ENCODE measurements at places on chromosomes 11 and 22.
A peak's percentile ranks its signal among the peaks of the same experiment; 100 is the strongest.

DNA sequence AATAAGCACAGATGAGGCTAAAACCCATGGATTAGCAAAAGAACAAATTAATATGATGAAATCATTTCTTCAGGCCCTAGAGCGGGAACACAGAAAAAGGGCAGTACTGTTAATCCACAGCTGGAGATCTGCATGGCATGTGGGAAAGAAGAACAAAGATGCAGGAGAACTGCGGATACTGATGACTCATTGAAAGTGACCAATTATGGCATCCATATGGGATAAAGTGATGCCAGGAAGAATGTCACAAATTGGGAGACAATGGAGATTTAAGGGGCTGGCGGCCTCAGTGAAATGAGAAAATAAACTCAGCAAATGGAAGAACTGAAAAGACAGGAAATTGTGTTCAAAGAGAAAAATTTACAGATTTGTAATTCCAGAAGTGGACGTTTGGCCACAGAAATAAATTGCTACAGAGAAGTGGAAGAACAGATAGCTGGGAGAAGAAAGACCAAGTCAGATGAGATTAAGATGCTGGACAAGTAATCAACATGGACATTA lies 39.4 kb downstream of the SIK3 start:
- no peak for DNase-seq

- DNase-seq: no peak
Measured at GRCh38 chr11:106208760-106209159, 131.3 kb downstream of the AASDHPPT start.

DNA sequence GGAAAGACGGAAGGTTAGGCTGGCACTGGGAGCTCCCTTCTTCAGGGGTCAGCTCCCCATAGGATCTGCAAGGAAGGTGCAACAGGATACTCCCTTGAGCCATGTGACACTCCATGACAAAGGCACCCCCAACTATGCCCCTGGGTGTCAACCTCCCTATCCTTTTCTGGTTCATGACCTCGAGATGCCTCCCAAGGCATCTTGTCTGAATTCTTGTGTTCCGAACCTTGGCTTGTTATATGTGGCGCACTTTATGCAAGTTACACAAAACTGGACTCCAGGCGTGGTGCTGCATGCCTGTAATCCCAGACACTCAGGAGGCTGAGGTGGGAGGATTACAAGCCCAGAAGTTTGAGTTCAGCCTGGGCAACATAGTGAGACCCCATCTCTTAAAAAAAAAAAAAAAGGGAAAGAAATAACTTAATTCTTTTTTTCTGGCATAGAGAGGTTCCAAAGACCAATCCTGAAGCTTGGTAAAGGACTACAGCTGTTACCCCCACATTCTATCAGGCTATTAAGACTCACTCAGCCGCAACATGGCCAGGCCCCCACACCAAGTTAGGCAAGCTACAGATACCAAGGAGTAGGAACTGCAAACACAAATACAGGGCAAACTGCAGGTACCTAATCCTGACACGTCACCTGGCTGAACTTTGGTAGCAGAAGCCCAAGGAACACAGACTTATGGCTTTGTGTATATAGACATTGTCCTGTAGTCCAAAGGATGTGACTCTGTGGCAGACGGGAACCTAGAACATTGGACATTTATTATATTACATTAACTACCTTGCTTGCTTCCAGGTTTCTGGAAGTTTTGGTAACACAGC lies 1.4 kb downstream of the C11orf24 start:
- no peak for DNase-seq

GRCh38 chr11:39145346-39145745 lies 2314.1 kb downstream of the LRRC4C start:
- DNase-seq: no peak

GRCh38 chr22:47369020-47369419 lies 606.6 kb downstream of the TBC1D22A start:
- no peak for DNase-seq

DNA sequence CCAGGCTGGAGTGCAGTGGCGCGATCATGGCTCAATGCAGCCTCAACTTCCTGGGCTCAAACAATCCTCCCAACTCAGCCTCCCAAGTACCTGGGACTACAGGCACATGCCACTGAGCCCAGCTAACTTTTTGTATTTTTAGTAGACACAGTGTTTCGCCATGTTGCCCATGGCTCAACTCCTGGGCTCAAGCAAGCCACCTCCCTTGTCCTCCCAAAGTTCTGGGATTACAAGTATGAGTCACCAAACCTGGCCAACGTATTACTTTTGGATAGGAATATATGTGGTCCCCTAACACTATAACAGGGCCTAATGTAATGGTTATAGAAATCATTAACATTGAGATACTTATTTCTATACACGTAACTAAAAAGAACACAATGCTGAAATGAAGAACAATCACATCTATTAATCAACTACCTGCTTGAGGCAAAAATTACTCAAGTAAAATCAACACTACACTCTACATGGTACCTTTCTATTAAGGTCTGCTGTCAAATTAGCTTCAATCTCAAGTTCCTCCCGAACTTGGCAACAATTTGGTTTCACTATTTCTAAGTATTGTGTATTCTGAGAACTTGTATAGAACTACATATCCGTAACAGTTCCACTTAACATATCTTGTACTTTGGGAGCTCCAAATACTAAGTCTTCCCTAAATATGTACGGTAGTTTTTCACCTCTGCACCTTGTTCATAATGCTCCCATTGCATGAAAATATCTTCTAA lies 124.9 kb downstream of the FCHSD2 start:
- DNase-seq: no peak

- peak; percentile 24 for DNase-seq
Measured at GRCh38 chr11:44305470-44306051, 4.4 kb downstream of the ALX4 start.
